ENCODE measurements at places on chromosomes 13 and 19. TPM values are rescaled to one million over a fixed set of nuclear protein-coding genes. Genes with fewer than 3 reads are reported as not detected.

Gene ZNF69
- total RNA-seq = 25.1 TPM

Gene ZNF729
- total RNA-seq = not detected

Gene ZNF439
- total RNA-seq = 6.4 TPM

Gene NCAN
- total RNA-seq = 0.02 TPM

Data from mesothelial cell of epicardium (in vitro differentiated cells).